T-helper 1 cell (primary cell): ENCODE measurements at places on chromosomes 1 and 21.
A peak's percentile ranks its signal among the peaks of the same experiment; 100 is the strongest.

GRCh38 chr21:17532292-17532691 is 19.4 kb downstream of the CXADR start:
- no peak for DNase-seq

- peak; percentile 46 for DNase-seq
Measured at GRCh38 chr1:160083968-160084770, 2.8 kb downstream of the KCNJ9 start.

GRCh38 chr1:230293390-230293700 is 132.8 kb downstream of the PGBD5 start:
- no peak for DNase-seq

DNA sequence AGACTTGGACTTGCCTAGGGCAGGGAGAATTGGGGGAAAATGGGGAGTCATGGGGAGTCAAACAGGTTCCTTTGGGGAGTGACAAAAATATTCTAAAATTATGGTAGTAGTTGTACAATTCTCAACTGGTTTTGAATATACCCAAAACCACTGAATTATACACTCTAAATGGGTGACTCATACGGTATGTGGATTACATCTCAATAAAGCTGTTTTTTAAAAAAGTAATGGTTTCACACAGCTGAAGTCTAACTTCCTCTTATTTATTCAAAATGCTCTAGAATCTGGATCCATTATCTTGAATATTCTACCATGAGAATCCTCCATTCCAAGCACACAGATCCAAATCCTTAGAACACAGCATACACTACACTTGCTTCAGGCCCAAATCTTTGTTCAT is 11.1 kb downstream of the EIF4G3 start:
- no peak for DNase-seq

GRCh38 chr1:183388735-183389134 is 29.4 kb downstream of the NMNAT2 start:
- no peak for DNase-seq

- DNase-seq = no peak
Measured at GRCh38 chr1:164369698-164370365, 189.2 kb upstream of the PBX1 start.

- DNase-seq = no peak
Measured at GRCh38 chr21:35868869-35869223, 191.5 kb downstream of the SETD4 start.

DNA sequence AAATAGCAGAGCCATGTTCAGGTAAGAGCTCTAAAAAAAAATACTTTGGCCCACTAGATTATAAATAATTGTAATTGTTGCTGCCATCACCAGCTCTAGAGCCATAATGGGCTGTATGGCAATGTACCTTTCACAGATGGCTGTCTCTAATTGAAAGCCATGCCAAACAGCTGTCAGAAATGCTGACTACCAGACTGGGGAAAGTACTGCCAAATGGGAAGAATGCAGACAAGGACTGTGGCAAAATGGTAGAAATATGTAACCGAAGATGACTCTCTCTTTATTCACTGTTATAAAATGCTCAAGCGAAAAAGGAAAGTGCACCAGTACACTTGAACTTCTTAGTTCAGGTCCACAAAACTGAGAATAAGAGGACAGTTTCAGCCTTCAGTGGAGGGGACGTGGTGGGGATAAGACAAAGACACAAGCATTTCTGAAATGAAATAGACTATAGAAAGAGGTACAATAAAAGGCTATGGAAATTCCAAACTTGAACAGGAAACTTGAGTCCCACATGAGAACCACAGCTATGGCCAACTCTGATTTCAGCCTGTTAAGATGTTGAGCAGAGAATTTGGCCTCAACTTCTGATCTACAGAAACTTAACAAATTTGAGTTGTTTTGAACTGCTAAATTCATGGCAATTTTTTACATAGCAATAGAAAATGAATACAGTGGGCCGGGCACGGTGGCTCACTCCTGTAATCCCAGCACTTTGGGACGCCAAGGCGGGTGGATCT is 46.5 kb upstream of the LPGAT1 start:
- DNase-seq = no peak

- no peak for DNase-seq
Measured at GRCh38 chr1:29502911-29503840, 266.9 kb downstream of the PTPRU start.

- no peak for DNase-seq
Measured at GRCh38 chr1:235442788-235443429, 61.3 kb downstream of the B3GALNT2 start.

GRCh38 chr1:89429062-89429461 is 65.2 kb downstream of the GBP6 start:
- no peak for DNase-seq

DNA sequence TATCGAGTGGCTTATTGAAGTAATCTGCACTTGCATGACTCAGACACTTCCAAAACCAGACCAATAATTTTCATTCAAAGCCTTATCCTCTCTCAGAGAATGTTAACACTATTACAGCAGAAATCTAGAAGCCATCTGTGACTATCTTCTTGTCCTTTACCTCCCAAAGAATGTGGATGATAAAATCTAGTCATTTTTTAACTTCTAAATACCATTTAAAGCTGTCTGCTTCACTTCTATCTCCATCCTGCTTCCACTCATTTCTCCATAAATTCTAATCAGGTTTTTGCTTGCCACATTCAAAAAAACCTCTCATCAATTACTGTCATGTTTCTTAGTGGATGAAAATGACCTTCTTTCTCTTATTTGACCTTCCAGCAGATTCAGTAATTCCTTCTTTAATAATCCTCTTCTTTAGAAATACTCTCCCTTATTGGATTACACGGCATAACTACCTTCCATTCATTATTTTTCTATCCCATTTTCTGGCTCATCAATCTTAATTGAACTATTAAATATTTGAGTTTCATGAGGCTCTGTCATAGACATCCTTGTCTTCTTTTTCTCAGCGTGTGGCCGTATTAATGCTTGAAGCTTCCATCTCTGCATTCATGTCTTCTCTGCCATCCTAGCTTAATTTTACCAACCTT is 1999.4 kb downstream of the MRPL39 start:
- no peak for DNase-seq

DNA sequence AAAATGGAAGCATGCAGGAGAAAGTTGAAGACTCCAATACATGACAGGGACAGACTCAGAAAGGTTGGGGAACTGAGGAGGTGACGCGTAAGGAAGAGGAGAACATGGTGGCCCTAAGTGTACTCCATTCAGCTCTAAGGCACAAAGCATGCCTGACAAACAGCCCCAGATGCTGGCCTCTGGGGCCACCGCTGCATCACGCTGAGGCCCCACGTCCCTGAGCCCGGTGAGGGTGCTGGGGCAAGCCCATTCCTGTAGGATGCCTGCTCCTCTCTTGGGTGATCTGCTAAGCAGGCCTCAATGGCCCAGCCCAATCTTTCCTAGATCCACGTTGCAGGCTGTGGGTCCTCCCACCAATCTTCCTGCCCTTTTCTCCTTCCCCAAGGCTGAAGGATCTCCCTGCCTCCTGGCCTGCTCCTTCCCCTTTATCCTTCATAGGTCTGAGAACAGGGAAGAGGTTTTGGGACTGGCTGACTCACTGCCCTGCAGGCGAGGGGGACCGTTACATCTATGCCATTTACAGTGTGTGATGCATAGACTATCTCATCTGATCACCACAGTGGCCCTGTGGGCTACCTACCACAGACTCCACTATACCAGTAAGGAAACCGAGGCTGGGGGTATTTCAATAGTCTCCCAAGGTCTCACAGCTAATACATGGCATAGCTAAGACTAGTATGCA is 16.8 kb upstream of the NID1 start:
- DNase-seq = no peak

DNA sequence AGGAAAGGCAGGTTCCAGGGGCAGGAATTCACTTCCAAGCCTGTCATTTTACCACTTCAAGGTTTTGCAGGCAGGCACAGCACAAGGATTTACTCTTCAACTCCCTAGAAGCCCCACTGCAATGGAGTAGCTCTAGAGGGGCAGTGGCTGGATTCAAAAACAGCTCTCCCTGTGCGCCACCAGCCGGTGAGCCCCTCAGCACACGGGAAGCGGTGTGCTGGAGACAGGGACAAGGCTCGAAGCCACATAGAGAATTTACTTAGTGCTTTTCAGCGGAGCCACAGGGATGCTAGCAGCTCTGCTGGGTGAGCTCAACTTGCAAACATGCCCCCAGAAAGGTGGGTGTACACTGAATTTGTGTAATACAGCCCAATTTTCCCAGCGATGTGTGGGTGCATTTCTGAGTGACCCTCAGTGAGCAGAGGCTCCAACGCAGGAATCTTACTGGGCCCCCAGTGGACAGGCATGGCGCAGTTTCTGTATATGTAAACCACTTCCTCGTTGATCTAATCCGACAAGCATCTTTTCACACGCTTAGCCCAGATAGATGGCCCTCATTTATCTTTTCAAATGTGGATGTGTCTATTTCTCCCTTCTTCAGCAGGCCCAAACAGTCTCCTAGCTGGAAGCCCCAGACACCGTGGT is 10.9 kb downstream of the VWA5B1 start:
- DNase-seq = no peak

DNA sequence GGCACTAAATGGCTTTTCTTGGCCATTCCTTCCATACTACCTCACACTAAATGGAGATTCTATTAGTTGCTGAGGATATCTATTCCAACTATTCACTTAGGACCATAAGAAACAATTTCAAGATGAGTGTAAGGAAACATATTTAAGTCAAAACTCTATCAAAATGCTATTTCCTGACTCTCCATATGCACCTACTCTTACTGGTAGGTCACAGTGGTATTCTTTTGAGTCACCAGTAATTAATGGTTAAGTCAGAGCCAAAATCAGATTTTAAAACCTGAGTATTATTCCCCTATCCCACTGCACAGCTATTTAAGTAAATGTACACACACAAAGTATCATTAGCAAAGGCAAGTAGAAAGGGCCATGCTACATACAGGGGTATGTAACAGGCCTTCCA is 50.3 kb downstream of the ARID4B start:
- DNase-seq = no peak

GRCh38 chr1:94413311-94413710 is 4.9 kb upstream of the ABCD3 start:
- no peak for DNase-seq

- peak; percentile 66 for DNase-seq
Measured at GRCh38 chr1:110874324-110875215, 1.6 kb downstream of the CD53 start.

DNA sequence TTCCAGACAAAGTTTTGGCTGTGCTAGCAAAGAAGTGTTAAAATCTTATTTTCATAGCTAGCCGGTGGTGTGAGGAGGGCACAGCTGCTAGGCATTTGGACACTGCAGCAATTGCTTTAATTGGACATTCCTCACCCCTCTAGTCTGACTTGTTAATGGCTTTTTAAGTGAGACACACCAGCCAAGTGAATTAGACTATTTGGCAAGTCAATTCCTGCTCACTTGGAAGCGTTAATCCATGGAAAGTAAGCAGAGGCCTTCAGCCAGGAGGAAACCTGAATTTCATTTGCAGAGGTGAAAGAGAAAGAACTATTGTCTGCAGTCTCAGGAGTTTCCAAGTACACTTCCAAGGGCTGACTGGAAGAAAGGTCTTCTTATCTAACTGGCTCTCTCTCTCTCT is 175.7 kb downstream of the ST6GALNAC3 start:
- no peak for DNase-seq

DNA sequence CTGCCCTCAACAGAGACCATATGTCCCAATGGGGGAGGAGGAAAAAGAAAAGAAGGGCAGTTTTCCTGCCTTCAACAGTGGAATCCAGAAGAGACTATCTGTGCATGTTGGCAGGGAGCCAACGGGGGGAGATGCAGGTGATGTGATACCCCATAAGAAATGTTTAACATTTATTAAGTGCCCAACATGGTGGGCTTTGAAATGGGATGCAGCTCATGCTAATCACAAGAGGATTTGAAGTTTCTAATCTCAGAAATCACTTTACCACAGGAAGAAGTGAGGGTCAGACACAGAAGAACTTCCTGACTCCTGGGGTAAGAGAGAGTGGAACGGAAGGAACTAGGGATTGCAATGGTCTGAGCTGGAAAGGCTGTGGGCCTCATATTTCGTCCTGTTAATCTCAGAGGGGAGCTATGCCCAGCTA is 16.2 kb downstream of the CSRP1 start:
- DNase-seq = no peak

GRCh38 chr1:171160211-171160610 is 24.9 kb upstream of the FMO2 start:
- no peak for DNase-seq

DNA sequence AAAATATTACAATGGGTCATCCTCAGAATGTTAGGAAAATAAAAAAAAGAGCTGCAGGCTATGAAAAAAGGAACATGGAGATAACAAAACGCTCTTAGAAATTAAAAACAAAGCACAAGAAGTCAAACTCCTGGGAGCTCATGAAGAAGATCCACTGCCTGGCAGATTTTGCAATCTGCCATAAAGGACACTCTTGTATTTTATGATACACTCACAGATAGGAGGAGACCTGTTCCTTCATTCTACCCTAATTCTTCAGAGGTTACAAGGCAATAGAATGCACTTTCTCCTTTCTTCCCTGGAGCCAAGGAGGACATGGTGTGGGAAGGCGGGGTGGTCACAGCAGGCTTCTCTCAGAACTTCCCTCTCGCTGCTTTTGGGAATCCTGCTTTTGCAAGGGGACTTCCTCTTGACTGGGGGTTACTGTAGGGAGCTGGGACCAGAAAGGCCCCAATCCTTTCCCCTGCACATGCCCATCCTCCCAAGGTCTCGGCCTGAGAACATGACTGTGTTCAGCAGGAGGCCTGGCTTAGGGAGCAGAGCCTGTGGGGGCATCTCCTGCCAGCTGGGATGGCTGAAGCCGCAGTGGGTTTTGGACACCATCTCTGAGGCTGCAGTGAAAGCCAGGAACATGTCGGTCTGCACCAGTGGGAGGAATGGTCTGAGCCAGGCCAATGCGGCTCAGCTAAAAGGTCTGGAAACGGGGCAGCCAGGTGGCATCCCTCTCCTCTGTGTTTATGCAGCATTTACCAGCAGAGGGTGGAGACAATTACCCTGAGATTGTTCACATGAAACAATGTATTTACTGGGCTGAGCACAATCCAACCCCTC is 44.8 kb downstream of the GPR161 start:
- no peak for DNase-seq

- DNase-seq = no peak
Measured at GRCh38 chr1:229119161-229119560, 151.8 kb upstream of the RAB4A start.

DNA sequence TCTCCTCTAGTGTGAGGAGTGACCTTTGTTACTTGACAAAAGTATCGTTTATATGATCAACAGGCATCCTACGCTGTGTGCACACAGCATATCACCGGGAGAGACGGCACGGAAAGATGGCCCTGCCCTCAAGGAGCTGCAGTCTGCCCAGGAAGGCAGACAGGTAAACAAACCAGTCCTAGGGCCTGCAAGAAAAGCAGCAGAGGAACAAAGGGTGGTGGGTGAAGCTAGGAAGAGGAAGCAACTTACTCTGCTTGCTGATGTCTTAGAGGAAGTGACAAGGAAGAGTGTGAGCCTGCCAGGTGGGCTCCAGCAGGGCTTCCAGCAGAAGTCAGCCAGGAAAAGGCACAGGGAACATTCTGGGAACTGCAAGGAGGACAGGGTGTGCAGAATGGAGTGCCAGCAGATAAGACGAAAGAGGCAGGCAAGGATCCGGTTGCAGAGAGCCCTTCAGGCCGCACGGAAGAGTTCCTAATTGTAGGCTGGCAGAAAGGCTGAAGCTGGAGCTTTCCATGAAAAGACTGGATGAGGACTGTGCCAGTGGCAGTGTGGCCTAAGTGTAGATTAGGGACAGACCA is 106.7 kb downstream of the SLC45A1 start:
- DNase-seq = peak; percentile 25
